Pulmonary artery endothelial cell (primary cell): ENCODE measurements at places on chromosomes 1 and 21. TPM values are rescaled to one million over a fixed set of nuclear protein-coding genes. Genes with fewer than 3 reads are reported as not detected.

Gene OR2L13
- total RNA-seq: not detected in 2 replicates

Gene ZBTB8OS
- total RNA-seq: 32.1 and 52.7 TPM in 2 replicates

GRCh38 chr1:74357756-74358155 lies 122.6 kb downstream of the TNNI3K start:
- no peak for DNase-seq

DNA sequence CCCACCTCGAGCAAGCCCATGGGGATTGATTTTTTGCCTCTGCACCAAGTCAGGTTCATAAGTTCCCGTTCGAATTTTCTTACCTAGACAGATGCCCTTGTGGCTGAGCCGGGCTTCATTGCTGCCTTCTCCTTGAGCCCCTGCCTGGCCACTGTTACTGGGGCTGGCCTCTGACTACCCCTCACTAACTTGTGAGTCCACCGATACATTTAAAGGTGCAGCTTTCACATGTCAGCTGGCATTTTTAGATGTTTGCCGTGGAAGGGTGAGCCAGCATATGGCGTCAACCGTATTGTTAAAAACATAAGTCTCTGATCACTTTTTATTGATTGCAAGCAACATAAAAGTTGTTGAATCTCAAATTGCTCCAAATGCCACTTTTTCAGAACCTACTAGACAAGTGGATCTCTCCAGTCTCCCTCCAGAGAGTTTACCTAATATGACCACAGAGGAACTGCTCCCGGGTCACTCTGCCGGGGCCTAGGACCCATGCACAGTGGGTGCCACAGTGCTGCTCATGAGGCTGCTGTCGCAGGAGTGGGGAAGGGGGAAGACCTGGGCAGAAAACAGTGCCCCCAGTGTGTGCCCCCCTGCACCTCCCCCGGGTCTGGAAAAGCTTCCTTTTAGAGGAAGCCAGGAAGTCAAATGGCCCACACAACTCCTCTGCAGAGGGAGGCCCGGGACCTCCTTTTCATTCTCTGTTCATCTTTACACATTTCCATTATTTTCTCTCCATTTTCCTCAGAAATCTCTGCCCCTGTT lies 18.8 kb downstream of the MX1 start:
- DNase-seq: no peak

DNA sequence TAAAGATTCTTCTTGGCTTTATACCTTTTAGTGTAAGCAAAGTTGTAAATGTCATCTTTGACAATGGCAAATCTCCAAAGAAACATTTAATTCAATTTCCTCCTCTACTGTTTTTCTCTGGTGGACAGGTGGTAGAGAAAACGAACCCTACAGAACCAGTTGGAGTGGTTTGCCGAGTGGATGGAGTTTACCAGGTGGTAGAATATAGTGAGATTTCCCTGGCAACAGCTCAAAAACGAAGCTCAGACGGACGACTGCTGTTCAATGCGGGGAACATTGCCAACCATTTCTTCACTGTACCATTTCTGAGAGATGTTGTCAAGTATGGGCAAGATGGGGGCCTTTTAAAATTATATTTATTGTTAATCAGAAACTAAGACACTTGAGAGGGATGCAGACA lies 25.8 kb downstream of the UAP1 start:
- DNase-seq: no peak
